ENCODE measurements at places on chromosomes 2 and 18. TPM values are rescaled to one million over a fixed set of nuclear protein-coding genes. Genes with fewer than 3 reads are reported as not detected.

The LBX2 gene
- 1.0 TPM for total RNA-seq

The OTOS gene
- not detected for total RNA-seq

The CXXC1 gene
- 66.4 TPM for total RNA-seq

The MBD5 gene
- 15.4 TPM for total RNA-seq

The KHK gene
- 1.6 TPM for total RNA-seq

The CTAGE1 gene
- total RNA-seq = not detected

The SNORC gene
- total RNA-seq = 0.24 TPM

Data from omental fat pad (tissue), 4 donors.